ENCODE measurements at places on chromosomes 11 and 22.

GRCh38 chr11:85086504-85087284, 540.5 kb downstream of the DLG2 start:
- DNase-seq = no peak

DNA sequence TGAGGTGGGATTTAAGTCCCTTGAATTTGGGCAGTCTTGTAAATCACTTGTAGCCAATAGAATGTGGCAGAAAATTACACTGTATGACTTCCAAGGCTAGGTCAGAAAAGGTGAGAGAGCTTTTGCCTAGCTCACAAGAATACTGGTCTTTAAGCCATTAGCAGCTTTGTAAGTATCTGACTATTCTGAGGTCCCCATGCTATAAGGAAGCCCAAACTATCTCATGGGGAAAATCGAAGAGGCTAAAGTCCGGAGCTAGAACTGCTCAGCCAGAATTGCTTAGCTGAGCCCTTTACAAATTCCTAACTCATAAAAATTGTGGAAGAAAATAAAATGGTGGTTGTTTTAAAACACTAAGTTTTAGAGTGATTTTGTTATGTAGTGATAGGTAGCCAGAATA, 13.0 kb downstream of the FAR1 start:
- DNase-seq = no peak

DNA sequence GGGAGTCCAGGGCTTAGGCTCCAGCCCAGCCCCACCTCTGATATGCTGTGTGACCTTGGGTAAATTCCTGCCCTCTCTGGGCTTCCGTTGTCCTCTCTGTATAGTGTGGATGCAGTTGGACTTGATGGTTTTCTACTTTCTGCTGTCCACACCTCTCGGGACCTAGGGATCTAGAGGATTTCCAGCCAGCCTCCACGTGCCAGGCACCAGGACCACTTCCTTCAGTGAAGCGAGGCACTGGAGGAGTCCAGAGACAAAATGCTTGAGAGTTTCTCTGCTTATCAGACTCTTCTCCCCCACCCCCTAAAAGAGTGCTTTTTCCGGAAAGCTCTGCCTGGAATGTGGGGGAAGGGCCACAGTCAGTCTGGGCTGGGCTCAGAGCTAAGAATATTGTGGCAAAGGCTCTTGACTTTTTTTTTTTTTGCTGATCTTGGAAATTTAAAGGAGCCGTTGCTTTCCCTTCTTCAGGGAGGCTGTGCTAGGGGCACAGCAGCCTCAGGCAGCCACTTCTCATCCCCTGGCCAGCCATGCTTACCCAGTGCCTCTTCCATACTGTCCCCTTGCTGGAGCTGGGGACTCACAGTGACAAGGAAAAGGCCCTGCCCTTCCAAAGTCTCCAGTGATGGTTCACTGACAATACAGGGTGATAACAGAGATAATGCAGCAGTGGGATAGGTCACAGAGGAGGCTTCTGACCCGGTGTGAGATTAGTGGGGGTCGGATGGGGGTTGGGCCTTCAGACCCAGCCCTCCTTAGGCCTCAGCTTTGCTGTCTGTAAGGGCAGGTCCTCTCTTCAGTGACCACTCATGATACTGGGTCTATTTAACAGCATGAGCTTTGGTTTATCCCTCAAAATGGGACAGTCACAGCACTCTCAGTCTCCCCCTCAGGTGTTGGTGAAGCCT, 2.9 kb upstream of the SERPINH1 start:
- no peak for DNase-seq

DNA sequence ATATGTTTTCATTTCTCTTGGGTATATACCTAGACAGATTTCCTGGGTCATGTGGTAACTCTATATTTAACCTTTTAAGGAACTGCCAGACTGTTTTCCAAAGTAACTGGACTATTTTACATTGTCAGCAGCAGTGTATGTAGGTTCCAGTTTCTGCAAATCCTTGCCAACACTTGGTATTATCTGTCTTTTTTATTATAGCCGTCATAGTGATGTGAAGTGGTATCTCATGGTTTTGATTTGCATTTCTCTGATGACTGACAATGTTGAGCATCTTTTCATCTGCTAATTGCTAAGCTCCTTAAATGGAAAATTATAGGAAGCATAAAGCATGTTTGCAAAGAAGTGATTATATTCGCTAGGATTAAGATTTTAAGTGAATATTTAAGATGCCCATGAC, 13.9 kb downstream of the NNMT start:
- no peak for DNase-seq

- no peak for DNase-seq
These were observed 18.4 kb upstream of the RPS3 start for GRCh38 chr11:75380716-75381420.

DNA sequence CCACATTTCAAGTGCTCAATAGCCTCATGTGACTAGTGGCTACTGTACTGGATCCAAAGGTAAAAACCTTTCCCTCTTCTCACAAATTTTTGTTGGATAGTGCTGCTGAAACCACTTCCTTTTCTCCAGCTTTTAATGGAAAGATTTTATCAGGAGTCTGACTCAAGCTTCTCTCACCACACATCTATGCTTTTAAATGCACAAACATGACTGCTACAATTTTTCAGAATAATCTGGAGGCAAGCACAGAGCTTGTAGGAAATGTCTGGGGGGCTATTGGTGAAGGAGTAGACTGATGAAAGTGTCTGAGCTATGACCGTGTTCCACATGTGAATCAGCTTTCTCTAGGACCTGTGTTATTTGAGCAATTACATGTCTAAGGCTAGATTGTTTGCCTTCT, 101.1 kb upstream of the FAT3 start:
- no peak for DNase-seq

GRCh38 chr11:46295312-46296058, 18.0 kb downstream of the CREB3L1 start:
- DNase-seq = peak; percentile 48

GRCh38 chr22:22709719-22710445, 65.5 kb downstream of the GGTLC2 start:
- DNase-seq = no peak
